ENCODE measurements at places on chromosomes 3 and 15.
A peak's percentile ranks its signal among the peaks of the same experiment; 100 is the strongest.

- no peak for DNase-seq
Observed at GRCh38 chr15:57684491-57685151, 21.9 kb upstream of the POLR2M start.

- no peak for DNase-seq
Observed at GRCh38 chr3:125684199-125684598, 88.9 kb upstream of the OSBPL11 start.

DNA sequence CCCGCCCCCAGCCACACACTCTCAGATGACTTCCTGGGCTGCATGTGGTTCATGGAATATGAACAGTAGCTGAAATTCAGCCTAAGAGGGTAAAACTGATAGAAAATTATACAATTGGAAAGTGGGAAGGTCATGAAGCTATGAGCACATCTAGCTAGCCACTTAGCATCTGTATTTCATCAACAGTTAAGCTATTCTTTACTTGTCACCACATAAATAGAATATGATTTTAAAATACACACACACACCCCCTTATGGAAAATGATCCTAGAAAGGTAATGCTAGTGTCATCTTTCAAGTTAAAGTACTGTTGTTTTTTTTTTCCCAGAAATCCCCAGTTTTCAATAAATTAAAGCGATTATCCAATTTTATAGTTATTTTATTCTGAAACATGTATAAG is 3.6 kb downstream of the MAP4 start:
- no peak for DNase-seq

DNA sequence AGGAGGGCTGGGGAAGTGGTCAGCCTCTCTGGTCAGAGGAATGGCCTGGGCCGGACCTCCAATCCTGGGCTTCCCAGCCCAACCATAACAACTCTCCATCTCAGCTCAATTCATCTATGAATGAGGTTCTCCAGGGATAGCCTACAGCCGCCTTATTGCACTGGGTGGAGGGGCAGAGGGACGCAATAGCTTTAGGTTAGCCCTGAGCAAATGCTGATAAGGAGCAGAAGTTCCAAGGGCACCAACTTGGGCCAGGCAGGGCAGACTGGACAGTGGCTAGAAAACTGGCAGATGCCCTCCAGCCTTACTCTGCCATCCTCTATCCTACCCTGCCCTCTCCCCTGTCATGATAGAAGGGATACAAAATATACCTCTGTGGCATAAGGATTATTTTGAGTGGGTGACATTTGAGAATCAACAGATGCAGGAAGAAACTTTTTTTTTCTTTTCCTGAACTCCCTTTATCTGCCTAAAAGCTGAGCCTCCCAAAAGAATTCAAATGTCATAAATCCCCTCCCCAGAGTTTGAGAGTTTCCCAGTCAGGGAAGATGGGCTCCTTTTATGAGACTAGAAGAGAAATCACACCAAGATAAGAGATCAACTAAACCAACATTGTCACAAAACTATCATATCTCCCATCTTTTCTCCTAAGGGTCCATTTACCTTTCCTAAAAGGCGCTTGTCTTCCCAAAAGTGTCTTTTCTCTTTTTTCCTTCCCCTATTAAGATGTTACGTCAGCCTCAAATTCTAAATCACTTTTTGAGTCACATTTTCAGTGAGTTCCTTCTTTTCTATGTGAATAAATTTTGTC is 40.4 kb upstream of the C15orf39 start:
- no peak for DNase-seq

GRCh38 chr3:120765830-120766493 is 23.4 kb downstream of the GTF2E1 start:
- no peak for DNase-seq

- DNase-seq, result no peak
Observed at GRCh38 chr3:160403796-160404470, 4.5 kb downstream of the SMC4 start.

DNA sequence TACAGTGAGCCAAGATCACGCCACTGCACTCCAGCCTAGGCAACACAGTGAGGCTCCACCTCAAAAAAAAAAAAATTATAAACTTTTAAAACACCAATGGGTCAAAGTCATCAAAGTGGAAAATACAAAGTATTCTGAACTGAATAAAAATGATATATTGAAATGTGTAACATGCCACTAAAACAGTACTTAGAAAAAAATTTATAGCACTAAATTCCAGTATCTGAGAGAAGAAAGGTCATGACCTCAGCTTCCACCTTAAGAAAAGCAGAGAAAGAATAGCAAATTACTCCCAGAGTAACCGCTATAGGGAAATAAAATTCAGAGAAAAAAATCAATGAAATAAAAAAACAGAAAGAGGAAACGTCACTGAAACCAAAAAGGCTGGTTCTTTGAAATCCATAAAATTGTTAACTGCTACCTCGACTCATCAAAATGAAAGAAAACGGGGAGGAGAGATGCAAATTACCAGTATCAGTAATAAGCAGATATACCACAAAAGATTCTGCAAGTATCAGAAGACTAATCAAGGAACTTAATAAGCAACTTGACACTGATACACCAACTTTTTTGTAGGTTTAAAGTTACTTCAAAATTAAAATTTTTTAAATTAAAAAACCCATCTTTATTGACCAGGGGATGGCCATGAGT is 20.8 kb downstream of the ATP13A3 start:
- no peak for DNase-seq

- DNase-seq, result no peak
Observed at GRCh38 chr15:73872346-73872745, 1.0 kb upstream of the TBC1D21 start.

GRCh38 chr3:115239717-115240116 is 92.6 kb upstream of the ZBTB20 start:
- peak; percentile 76 for DNase-seq

GRCh38 chr15:41811432-41812195 is 16.3 kb upstream of the JMJD7 start:
- peak; percentile 88 for DNase-seq

- DNase-seq, result peak; percentile 25
Observed at GRCh38 chr3:158802409-158803268, 785 bp downstream of the MFSD1 start.

GRCh38 chr15:47746516-47746915 is 29.2 kb downstream of the SEMA6D start:
- DNase-seq, result no peak

DNA sequence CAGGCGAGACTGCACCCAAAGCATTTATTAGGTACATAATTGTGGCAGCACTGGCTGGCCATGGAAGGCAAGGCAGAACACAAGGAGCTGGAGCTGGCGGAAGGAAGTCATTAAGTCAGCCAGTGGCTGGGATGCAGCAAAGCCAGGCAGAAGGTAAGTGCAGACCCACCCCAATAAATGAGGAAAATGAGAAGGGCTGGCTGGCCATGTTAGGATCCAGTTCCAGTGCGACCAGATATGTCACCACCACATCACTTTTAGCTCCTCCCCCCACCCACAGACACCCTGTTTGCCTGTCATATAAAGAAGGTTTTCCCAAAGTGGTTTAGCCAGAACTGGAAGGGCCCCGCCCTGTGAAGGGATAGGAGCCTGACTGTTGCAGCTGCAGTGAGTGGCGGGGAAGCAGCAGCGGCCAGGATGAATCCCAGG is at the start of gene FURIN:
Gene FURIN (plus strand): TSS at position 328 of the 429 bp plus-strand sequence. CDS start 7,153 bp downstream, outside the sequence.
- DNase-seq, result no peak

GRCh38 chr3:183584246-183584913 is 28.9 kb upstream of the KLHL6 start:
- peak; percentile 8 for DNase-seq

- no peak for DNase-seq
Observed at GRCh38 chr15:96860741-96861140, 530.2 kb downstream of the NR2F2 start.

GRCh38 chr3:27659279-27660021 is 62.7 kb downstream of the EOMES start:
- DNase-seq, result peak; percentile 1

DNA sequence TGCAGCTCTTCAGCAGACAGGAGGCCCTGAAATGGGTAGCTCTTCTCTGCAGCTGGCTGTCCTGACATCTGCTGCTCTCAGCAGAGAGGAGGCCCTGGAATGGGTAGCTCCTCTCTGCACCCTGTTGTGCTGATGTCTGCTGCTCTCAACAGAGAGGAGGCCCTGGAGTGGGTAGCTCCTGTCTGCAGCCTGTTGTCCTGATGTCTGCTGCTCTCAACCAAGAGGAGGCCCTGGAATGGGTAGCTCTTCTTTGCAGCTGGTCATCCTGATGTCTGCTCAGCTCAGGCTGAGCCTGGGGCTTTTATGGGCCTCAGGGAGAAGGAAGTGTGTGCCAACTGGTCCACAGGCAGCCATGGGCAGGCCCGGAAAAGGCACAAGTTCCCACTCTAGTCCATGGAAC is 66.6 kb downstream of the PIK3CB start:
- DNase-seq, result no peak

DNA sequence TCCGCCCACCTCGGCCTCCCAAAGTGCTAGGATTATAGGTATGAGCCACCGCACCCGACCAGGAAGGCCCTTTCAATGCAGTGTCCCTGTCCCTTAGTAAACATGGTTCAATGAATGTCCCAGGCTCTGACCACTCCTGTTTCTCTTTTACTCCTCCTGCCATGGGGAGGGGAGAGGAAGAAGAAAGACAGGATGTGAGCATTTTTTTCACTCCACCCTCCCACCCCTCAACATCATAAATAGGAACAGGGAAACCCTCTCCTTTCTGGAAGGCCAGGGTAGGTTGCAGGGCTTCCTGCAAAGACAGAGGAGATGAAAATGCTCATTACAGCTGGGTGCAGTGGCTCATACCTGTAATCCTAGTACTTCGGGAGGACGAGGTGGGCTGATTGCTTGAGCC is 7.5 kb upstream of the TATDN2 start:
- DNase-seq, result no peak

- no peak for DNase-seq
Observed at GRCh38 chr3:11306817-11307589, 34.8 kb downstream of the ATG7 start.

DNA sequence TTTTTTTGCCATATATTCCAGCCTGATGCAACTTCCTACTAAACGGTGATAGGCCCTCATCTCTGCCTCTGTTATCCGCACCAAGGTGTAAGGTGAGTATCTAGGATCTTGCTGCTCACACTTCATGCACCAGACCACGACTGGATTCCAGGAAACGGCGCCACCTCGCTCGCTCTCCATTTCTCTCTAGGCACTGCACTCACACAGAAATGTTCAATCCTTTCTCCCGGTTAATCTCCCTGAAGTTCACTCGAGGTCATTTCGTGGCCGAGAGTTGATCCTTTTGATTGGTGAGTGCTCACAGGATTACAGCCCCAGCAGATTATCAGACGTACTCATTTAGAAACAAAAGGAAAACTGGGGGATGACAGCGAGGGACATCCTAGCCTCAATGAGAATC is 28.1 kb downstream of the MCF2L2 start:
- no peak for DNase-seq

DNA sequence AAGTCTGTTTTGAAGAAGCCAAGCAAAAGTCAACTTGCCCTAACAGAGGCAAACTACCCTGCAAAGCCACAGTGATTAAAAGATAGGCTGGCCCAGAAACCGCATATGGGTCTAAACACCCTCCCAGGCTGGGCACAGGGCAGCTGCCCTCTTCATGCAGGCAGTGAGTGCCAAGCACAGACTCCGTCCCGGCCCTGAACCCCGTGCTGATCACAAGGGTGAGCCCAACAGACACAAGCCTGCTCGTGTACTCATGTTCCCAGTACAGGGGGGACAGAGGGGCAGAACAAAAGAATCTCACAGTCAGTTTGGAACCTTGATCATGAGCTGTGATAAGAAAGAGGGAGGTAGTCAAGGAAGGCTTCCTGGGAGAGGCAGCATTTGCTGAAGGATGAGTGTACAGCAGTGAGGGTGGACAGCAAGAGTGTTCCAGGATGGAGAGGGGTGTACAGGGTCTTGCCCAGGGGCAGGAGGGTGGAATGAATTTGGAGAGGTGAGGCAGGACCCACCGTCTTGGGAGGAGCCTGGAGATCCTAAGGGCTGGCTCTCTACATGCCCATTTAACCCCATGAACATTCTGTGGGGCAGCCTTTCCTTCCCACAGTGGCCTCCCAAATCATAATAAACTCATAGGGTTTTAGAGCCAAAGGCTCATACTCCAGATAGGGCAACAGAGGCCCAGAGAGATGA is 43.2 kb upstream of the PRR23E start:
- DNase-seq, result no peak

DNA sequence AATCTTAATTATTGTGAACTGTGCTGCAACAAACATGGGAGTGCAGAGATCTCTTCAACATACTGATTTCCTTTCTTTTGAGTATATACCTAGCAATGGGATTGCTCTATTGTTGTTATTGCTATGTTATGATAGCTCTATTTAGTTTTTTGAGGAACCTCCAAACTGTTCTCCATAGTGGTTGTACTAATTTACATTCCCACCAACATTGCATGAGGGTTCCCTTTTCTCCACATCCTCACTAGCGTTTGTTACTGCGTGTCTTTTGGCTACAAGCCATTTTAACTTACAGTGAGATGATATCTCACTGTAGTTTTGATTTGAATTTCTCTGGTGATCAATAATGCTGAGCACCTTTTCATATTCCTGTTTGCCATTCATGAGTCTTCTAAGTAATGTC is 45.5 kb upstream of the TNFSF10 start:
- no peak for DNase-seq

GRCh38 chr3:146337991-146338390 is 87.1 kb upstream of the PLSCR4 start:
- DNase-seq, result no peak

DNA sequence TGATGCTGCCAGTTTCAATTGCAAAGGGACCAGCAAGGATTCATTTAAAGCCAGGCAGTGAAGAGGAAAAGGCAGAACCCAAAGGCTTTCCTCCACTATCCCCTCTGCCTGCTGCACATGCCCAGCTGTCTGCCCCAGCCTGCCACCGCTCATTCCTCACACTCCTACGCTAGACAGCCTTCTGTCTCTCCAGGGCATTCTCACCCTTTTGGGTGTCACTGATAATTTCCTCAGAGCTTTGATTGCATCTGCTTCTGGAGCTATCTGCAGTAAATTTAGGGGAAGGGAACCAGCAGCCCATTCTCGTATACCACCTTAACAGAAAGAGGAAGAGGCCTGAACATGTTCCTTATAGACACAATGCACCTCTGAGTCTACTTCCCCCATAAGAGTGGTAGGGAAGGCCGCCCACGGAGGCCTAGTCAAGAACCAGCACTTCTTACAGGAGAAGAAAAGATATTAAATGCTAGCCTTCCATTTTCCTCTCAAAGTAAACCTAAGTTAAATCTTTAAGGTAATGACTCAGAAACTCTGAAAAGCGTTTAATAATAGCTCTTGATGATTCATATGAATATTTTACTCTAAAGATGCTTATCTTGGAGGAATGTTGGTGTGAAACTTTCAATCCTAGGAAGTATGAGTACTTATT is 20.9 kb downstream of the NUDT16 start:
- peak; percentile 30 for DNase-seq

DNA sequence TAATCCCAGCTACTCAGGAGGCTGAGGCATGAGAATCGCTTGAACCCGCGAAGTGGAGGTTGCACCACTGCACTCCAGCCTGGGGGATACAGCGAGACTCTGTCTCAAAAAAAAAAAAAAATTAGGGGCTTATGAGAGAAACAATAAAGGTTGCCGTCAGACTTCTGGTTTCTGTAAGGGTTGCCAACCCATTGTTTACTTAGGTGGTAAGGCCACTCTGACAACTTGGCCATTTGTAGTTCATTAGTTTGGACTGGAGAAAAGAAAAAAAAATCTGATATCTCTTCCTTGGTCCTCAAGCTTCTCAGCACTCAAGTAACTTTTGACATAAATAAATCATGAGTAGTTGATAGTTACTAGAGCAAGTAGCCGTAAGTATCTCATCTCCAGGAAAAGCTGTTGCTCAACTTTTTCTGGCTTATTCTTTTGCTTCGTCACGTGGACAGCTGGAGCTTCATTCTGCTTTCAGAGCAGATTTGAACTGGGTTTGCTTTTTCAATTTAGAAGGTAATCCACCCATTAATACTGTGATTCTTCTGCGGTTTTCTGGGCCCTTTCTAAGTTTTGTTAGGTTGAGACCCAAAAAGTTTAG is 9.4 kb downstream of the SNX1 start:
- DNase-seq, result no peak

GRCh38 chr3:119294696-119295671 is 801 bp downstream of the ARHGAP31 start:
- DNase-seq, result peak; percentile 37

All from nucleus accumbens (tissue), 56 donors.